Panc1 (cell line): ENCODE measurements at places on chromosomes 6 and 20. TPM values are rescaled to one million over a fixed set of nuclear protein-coding genes. Genes with fewer than 3 reads are reported as not detected.
A peak's percentile ranks its signal among the peaks of the same experiment; 100 is the strongest.

GRCh38 chr6:149451376-149452036 is 33.3 kb downstream of the ZC3H12D start:
- no peaks in the 10 kb centered on the region for H3K36me3 ChIP-seq
- no peak for DNase-seq
- peaks cover 11% of the 10 kb centered on the region; the same call in 1 of the 2 replicates for H3K4me1 ChIP-seq
- no peak overlapping the region for H3K4me3 ChIP-seq
- H3K27me3 ChIP-seq = no peaks in the 10 kb centered on the region

Gene AP5S1
- total RNA-seq = 23.1 TPM

Gene TCP11
- total RNA-seq = not detected

Gene EEF1A2
- total RNA-seq = 178 TPM

GRCh38 chr6:558089-558488 is 98.8 kb downstream of the HUS1B start:
- DNase-seq = no peak
- H3K27ac ChIP-seq = no peak overlapping the region
- H3K4me3 ChIP-seq = no peak overlapping the region
- H3K36me3 ChIP-seq = peaks cover 8% of the 10 kb centered on the region; the same call in 1 of the 2 replicates

Gene MAPK14
- 42.3 TPM for total RNA-seq

Gene PLCG1
- total RNA-seq = 159 TPM

GRCh38 chr6:69729870-69730449 is 66.8 kb downstream of the LMBRD1 start:
- H3K36me3 ChIP-seq = no peaks in the 10 kb centered on the region
- H3K27ac ChIP-seq = no peak overlapping the region
- H3K27me3 ChIP-seq = no peaks in the 10 kb centered on the region
- no peaks in the 10 kb centered on the region for H3K4me1 ChIP-seq
- H3K4me3 ChIP-seq = no peak overlapping the region
- DNase-seq = peak; percentile 4

GRCh38 chr6:79373246-79373645 is 138.8 kb upstream of the HMGN3 start:
- H3K4me1 ChIP-seq = no peaks in the 10 kb centered on the region
- H3K27ac ChIP-seq = no peak overlapping the region
- H3K4me3 ChIP-seq = no peak overlapping the region
